ENCODE measurements at places on chromosomes 12 and 14.

DNA sequence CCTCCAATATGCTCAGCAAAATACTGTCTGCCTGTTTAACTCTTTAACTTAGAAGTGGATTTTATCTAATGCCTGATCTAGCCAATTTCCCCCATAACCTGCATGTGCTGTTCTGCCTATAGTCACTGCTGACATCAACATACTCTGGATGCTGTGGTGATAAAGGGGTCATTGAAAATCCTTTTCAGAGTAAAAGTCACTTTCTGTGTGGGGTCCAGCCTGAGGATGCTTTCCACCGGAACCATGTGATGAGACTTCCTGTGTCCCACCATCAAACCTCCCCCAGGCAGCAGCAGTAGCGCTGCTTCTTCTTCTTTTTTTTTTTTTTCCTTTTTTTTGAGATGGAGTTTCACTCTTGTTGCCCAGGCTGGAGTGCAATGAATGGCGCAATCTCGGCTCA lies 607.0 kb downstream of the BCL11B start:
- DNase-seq, result no peak

- DNase-seq, result no peak
Observed at GRCh38 chr14:96470331-96470730, 31.9 kb upstream of the PAPOLA start.

DNA sequence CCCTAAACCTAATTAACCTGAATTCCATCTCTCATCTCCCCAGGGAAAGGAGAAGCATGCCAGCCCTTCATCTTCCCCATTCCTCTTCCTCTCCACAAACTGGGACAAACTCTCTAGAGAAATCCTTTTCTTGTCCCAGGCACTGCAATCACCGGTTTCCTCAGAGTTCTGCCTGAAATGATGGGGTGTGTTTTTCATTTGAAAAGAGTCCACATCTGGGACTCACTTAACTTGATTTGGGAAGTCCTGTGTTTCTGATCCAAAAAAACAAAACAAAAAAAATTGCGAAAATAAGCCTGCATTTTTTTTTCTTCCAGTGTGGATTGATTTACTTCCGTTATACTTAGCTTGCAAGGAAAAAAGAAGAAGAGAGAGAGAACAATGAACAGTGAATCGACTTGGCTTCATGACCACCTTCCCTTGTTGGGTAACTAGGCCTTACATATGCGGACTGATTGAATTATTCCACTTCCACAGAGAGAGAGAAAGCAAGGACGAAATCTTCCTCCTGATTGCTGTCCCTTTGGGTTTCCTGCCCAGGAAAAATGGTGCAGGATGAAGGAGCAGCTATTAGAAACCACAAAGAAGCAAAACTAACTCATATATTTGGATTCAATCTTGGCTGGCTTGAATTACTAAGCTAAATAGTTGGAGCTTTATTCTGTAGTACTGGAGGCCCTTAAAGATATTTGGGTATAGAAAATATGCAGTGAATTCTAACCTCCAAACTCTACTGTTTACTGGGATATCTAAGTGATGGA lies 506.2 kb upstream of the TBX3 start:
- no peak for DNase-seq

DNA sequence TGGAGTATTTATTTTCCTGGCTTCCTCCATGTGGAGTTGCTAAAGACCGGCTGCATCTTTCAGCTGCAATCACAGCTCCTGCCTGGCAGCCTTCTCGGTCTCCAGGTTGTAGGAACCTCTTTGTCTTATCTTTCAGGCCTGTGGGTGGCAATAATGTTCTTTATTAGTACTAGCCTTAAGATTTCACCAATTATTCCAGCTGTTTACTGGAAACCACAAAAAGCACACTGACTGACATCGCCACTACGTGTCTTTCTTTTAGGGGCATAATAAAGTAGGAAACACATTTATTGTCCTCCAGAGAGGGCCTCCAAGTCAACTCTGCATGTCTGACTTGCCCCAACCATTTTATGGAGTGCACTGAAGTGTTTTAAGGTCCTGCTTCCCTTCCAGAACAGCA lies 1116.5 kb upstream of the TMEM132C start:
- no peak for DNase-seq

GRCh38 chr12:58877243-58877743 lies 43.0 kb downstream of the LRIG3 start:
- peak; percentile 93 for DNase-seq

- DNase-seq, result no peak
Observed at GRCh38 chr14:100762901-100763300, 36.2 kb downstream of the DLK1 start.

All from RWPE2 (cell line).